ENCODE measurements at places on chromosomes 12 and 14.

DNA sequence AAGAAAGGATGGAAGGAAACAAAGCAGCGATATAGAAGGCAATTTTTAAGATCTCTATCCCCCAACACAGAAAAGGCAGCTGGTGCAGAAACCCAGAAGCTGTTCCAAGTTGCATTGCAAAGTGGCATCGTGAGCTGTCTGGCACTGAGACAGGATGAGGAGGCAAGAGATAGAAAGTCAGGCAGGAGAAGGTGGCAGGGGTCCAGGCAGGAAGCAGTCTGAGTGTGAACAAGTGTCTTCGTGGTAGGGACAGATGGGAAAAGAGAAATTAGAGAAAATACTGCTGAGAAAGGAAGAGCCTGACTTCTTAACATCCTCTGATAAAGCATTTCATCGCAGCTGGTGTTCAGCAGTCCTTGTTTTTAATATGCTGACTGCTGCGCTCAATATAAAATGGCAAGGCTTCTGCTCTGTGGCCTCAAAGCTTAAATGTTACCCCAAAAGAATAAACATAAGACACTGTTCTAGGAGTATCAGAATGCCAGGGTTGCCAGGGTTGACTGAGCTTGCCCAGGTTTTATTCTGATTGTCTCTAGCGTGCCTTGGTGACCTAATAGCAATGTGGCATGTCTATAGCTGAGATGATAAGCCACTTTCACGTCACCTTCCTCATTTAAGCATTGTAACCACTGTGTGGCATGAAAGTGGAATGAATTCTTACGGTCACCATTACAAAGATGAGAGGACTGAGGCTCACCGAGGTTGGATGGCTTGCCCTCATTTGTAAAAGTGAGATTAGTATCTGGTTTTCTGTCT, 397.6 kb downstream of the NUAK1 start:
- no peak for DNase-seq

DNA sequence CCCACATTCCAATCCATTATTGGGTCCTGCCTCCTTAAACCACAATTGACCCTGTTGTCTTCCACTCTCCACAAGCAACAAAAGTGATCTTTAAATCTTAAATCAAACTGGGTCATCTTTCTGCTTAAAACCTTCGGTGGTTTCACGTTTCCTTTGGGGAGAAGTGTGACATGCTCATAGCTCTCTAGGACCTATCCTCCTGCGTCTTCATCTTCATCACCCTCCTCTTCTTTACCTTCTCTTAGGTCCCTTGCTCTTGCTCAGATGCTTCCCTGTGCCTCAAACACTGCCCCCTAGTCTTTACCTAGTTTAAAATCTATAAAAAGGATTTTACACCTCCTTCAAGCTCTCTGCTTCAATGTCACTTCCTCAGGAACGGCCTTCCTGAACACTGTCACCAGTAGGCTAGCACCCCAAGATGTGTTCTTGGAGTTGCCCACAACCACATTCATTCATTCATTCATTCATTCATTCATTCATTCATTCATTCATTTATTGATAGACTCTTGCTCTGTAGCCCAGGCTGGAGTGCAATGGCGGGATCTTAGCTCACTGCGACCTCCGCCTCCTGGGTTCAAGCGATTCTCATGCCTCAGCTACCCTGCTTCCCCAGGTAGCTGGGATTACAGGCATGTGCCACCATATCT, 46.8 kb downstream of the GALNT4 start:
- no peak for DNase-seq

DNA sequence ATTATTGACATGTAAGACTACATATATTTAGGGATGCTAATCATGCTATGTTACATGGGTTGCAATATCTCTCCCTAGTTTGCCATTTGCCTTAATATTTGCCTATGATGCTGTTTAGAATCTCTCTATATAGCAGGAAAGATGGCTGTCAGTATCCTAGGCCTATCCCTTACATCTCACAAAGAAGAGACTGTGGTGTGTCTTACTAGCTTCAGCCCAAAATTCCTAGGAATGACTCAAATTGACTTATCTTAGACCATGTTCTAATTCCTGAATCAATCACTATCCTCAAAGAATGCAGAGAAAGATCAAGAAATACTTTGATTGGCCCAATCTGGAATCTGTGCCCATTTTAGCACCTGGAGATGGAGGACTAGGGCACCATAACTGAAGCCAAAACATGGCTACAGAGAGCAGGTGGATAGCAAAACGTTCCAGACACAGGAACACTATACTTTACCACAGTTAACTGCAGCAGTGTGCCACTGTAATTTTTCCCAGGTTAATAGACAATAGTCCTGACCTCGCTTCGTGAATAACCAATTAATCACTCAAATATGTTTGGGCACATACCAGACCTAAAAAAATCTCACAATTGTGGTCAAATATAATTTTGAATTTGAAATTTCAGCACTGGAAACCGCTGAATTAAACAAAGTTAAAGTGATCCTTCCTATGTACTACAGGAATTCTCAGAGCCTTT, 32.7 kb upstream of the GLIPR1 start:
- no peak for DNase-seq

GRCh38 chr12:57623811-57624390, 9.1 kb downstream of the B4GALNT1 start:
- no peak for DNase-seq

- no peak for DNase-seq
Measured at GRCh38 chr12:45611061-45611460, 118.4 kb upstream of the ARID2 start.

- DNase-seq, result no peak
Measured at GRCh38 chr12:107340898-107341297, 247.5 kb upstream of the CRY1 start.

- DNase-seq, result no peak
Measured at GRCh38 chr12:94265539-94265938, 117.2 kb downstream of the PLXNC1 start.

- no peak for DNase-seq
Measured at GRCh38 chr14:34498684-34499412, 36.8 kb upstream of the SPTSSA start.

DNA sequence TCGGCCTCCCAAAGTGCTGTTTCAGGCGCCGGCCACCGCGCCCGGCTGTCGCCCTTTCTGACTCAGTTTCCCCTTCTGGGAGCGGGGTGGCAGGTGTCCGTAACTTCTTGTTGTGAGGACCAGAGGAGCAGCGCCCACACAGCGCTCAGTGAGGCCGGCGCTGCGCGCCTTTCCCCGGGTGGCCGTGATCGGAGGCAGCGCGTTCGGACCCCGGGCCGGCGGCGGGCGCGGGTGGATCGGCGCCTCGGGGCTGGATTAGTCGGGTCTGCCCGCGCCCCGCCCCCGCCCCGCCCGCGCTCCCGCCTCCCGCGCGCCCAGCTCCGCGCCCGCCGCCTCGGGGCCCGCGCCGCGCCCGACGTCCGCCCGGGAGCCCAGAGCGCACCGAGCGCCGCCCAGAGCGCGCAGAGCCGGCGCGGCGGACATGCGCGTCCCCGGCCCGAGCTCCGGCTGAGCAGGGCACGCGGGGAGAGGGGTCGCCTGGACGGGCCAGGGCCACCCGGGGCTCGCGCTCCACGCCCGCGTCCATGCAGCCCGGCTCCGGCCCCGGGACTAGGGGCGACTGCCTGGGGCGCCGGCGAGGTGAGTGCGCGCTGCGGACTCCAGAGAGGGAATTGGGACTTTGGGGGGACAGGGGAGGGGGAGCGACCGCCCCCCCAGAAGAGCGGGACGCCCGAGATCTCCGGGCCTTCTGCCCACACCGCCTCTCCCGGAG, 50.6 kb downstream of the LRCOL1 start:
- DNase-seq, result peak; percentile 45

DNA sequence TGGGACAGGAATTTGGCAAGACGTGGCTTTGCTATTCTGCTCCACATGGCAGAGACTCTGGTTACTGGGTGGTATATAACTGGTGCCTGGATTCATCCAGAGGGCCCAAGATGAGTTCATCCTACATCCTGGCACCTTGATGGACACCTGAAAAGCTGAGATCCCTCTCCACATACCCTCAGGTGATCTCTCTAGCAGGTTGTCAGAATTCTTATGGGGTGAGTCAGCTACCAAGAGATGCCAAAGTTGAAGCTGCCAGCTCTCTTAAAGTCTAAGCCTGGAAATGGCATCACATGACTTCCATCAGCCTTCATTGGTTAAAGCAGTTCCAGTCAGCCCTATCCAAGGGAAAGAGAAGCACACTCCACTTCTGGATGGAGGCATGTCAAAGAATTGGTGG, 300.7 kb upstream of the SEL1L start:
- DNase-seq, result no peak

DNA sequence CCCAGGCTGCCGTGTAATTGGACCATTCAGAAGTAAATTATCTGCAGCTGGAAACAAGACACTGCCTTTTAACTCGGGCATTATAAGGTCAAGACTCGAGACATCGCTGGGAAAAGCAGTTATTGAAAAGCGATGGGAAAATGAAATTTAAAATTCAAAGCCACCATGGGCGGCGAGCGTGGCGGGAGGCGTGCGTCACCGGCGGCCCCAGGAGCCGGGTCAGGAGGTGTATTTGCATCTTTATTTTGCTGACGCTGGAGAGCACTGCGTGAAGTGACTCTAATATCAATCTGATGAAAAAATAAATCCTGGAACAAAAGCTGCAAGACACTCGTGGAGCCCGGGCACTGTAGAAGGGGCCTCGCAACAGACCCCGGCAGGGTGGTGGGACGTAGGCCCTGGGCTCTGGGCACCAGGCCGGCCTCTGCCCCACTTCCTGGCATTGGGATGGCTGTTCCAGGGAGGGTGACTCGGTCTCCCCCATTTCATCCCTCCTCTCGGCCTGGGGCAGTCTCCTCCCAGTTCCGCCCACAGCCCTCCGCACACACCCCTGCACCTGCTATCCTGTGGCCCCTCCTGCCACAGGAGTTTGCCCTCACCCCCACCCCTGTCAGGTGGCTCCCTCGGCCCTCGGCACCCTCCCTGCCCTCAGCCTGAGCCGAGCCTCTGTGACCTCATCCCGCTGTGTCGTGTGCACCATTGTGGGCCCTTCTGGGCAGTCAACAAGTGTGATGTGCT, 196.2 kb downstream of the KIF26A start:
- DNase-seq, result no peak

DNA sequence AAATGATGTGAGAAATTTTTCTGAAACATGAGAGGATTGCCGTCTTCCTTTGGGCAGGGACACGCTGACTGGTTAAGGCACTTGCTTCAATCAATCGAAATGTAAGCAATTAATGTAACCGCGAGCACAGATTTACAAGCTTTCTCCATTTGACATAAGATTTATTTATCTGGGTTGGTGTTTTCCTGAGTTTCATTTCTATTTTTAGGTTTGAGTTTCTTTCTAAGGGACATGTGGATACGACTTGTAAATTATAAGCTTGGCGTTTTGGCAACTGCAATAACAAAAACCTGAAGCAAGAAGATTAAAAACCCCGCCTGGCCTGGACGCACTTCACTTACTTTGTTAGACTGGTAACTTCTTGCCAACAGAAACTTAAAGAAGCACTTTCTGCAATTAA, 20.3 kb upstream of the SINHCAF start:
- DNase-seq, result no peak

DNA sequence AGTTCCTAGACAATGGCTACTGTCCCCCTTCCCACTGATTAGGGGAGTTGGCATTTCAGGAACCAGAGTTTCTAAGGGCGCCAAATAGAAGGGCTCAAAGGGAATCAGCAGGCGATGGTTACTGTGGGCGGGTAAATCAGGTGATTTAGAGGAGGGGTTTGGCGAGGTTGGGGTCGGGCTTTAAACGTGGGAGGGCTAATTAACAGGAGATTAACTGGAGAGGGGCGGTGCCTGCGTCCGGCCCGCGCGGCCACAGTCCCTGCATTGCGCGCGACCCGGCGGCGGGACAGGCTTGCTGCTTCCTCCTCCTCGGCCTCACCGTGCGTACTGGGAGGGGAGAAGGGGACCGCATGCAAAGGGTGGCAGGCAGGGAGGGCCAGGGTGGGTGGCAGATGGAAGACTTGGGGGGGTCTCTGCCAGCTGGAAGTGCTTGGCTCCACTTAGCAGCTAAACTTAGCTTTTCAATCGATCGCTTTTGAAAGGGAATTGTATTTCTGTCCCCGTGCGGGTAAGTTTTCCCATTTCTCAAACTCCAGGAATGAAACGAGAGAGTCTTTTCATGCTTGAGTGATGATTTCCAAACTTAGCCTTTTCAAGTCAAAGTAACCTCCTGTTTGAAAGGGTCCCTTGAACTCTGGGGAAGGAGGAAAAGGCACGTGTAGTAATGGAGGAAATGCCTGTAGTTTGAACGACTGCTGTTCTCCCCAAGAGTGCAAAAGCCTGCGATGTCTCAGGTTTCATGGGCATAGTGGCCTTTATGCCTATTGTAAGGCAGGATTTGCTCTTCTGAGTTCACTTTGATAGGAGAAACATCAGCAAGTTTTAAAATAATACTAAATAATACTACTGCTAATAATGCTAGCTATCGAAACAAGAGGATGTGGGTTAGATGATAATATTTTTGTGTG, at the start of gene MGST1:
Gene MGST1 (plus strand): TSS at position 255 of the 908 bp plus-strand sequence. CDS start 6,608 bp downstream, outside the sequence.
- DNase-seq, result no peak

All from activated naive CD4-positive, alpha-beta T cell treated with Interleukin-2 at 50 U/mL for 16 hours (primary cell).